NCI-H2171 (cell line): ENCODE measurements at places on chromosomes 5 and 9.

DNA sequence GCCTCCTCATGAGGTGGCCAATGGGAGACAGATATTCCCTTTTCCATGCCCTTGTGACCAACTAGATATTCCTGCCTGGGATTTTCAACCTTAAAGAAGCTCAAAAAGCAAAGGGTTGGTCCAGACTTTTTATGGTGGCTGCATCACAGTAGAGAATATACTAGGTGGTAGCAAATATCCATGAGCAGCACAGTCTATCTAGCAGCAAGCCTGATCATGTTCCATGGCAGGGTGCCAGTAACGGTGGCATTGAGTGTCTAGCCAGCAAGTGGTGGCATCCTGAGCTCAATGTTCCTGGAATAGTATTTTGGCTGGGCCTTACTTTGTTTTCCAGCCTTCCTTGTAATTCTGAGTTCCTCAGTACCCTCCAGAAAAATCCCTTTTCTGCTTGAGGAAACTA is 25.8 kb downstream of the CDC25C start:
- peak; percentile 28 for DNase-seq

- DNase-seq, result no peak
These were observed 31.1 kb upstream of the BNC2 start for GRCh38 chr9:16901590-16901989.

DNA sequence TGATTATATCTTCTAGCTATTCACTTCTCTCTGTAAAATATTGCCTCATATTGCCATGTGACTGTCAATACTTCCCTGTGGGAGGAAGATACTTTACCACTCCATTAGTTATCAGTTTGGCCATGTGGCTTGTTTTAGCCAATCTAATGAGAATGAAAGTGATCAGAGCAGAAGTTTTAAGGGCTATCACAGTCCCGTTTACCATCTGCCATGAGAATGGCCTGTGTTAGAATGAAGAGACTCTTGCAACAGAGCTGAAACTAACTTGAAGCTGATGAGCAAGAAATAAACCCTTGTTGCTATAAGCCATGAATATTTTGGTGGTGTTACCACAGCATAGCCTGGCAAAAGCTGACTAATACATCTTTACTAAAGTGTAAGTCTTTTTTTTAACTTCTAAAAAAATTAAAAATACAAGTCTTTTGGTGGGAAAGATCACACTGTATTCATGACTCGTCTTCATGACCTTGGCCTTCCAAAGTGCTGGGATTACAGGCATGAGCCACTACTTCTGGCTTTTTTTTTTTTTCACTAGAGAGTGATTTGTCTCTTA is 68.0 kb upstream of the CTNNA1 start:
- DNase-seq, result no peak

DNA sequence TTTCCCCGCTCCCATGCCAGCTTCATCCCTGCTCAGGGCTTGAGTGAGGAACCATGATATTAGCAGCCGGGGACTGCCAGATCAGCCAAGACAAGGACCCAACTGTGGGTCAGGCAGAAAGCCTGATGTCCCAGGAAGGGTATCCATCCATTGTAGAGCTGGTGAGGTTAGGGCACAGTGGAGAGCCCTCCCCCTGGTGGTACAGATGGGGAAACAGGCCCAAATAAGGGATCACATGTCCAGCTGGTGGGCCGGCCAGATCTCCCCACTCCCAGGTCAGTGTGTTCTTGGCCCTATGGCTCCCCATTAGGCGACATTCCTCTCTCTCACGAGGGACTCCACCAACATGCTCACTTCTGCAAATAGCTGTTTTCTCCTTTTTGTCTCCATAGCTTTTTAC is 9.0 kb downstream of the CDX1 start:
- no peak for DNase-seq
